Non-pigmented ciliary epithelial cell (primary cell): ENCODE measurements at places on chromosomes 6 and 20.

DNA sequence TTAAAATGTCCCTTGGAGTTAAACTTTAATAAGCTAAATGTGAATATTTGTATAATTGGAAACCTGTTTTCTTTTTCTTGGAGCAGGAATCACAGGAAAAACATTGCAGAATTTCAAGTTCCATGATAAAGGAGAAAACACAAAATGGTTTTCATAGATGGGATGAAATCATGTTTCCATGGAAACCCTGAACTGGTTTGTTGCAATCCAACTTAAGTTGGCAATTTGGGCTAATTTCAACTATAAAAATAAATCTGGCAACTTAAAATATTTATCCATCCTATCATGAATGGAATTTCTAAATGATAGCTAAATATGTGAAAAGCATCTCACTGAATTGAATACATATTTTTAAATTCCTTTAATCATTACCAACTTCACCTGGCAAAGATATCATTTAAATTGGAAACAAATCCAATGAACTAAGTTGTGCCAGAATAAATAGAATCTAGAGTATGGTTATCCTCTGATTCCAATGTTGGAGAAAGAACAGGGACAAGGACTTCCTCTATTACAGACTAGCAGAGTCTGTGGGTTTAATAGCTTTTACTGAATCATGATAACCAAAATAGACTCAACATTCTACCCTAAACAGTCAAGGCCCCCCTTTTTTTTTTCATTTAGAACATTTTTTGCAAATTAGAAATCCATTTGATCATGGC is 33.2 kb downstream of the COL21A1 start:
- no peak for DNase-seq

DNA sequence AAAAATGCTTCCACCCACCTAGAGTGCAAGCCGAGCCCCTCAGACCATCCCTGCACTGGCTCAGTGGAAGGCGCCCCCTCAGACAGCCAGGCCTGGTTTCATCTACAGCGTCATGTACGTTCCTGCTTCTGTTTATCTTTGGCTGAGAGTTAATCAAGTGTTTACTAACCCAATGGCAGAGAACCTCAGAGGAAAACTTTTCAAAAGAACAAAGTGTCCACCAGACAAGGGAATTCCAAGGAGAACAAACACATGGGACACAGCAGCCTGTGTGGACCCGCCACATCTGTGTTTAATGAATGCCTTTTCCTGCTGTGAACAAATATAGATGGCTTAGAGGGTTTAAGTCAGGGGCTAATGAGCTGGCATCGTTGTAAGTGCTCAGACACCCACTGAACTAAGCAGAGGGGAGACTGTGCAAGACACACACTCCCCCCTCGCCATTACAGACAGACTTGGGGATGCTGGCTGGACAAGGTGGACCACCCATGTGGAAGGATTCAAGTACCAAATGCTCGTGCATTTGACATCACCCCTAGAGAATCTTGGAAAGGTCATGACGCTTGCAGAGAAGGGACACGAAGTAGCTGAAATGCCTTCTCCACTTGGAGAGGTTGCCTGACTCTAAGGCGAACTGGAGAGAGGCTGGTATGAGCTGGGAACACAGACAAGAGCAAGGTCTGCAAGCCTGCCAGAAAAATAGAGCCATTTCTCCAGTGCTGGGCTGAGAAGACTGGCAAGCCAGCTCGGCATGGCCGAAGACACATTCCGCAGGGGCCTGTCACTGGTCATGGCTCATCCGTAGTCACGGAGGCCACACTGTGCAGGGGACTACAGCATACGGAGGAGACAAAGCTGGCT is 53.5 kb upstream of the NXT1 start:
- DNase-seq = no peak

DNA sequence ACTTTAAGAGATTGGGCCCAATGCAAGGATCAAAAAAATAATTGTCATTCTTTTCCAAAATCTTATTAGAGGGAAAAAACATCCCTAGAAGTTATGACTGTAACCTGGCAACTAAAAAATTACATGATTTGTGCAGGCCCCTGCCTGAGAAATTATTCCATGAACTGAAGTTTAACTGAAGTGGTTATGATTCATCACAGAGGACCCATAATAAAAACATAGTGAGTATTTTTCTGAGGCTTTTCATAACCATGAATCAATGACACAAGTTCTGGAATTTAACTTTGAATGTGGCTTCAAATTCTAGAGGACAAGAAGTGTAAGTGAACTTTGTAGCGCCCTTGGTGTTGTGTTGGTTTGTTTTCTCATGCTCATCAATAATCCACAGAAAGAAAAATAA is 31.1 kb upstream of the CARMIL1 start:
- DNase-seq = peak; percentile 63

DNA sequence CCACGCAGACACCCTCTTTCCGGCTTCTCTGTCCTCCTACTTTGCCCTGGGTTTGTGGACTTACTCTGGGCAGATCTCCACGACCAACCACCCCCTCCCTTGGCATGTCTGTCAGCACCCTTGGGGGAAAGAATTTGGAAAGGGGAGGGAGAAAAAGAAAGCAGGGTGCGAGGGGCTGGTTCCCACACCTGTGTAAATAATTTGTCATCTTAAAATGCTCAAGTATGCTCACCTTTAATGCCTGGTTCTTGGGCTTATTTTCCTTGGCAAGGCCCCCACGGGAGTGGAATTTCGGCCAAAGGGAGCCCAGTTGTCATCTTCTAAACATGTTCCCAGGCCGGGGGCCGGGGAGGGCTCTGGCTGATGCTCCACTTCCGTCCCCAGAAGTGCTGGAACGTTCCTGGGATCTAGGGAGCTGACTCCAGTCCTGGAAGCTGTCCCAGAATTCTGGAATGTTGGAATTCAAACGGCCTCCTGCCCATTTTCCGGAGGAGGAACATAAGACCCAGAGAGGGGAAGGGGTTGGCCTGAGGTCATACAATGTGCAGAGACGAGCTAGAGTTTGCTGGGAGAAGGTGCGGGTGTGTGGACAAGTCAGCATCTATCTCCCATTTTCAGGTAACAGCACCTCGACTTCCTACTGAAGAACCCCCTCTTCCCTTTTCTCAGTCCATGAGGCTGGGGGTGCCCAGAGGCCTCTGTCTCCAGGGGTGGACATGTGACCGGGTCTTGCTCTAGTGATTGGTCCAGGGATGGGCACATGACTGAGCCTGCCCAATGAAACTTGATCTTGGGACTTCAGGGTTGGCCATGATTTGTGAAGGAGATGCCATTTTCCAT is 122.3 kb downstream of the CEBPB start:
- no peak for DNase-seq

DNA sequence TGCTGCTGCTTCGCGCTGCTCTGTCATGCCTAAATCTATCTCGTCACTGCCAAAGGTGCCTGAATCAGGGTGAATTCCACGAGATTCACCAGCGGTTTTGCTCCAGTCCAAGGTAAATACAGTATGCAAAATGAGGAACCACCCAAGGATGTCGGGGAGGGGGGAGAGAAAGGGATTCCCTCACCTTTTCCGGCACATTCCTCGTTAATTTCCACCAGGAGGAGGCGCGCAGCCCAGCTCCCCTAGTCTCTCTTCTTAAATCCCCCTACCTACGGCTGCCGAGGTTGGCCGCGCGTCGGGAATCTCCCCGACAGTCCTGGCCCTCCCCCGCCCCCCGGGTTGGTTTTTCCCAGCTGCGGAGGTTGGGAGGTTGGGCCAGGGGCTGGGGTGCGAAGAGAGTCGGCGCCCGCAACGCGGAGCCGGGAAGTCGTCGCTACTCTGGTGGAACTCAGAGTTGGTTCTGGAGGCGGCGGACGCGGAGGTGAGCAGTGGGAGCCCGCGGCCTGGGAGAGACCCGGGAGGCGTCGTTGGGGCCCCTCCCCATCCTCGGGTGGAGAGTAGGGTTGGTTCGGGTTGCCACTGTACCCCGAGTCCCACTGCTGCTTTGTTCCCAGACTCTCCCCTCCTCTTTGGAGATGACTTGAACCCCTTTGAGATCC is at the start of gene TPBG:
Gene TPBG (plus strand): TSS at position 390 of the 659 bp plus-strand sequence. CDS start 1,145 bp downstream, outside the sequence.
- DNase-seq = peak; percentile 28

DNA sequence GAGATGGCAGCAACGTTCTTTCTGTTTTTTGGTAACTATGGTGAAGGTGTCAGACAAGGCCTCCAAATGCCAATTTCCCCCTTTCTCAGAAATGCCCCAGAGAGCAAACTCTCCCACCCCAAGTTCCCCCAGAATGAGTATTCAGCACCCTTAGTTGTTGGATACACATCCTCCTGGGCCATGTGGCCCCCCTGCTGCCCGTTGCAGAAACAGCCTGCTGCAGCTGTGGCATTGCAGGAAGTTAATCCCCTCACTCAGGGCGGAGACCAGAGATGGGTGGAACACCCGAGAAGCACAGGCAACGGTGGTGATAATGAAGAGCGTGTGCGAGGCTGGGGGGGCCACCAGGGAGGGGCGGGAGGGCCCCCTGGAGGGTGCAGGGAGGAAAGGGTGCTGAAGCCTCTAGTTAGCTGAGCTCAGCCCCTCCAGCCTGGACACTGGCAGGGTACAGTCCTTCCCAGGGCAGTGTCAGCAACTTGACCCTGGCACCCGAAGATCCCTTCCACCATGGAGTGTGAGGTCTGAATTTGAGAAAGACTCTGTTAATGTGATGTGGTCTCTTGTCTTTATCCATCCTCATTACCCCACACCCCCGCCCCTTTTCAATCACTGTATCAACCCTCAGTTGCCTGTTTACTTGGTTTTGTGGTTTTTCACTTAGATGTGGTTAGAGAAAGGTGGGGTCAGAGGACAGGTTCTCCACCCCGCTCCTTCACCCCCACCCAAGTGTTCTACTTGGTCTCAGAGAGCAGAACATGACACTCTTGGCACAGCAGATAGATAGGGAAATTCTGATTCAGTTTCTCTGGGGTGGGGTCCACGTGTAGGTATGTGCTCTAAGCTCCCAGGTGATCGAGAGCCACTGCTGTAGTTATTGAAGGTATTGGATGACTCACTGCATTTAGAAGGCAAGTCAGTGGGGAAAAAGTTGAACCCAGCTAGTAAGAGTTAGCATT is 208.8 kb upstream of the SUPT3H start:
- no peak for DNase-seq

GRCh38 chr6:3394671-3395070 is 62.2 kb downstream of the SLC22A23 start:
- DNase-seq = no peak
